GM12864 (cell line): ENCODE measurements at places on chromosomes 5 and 9.

DNA sequence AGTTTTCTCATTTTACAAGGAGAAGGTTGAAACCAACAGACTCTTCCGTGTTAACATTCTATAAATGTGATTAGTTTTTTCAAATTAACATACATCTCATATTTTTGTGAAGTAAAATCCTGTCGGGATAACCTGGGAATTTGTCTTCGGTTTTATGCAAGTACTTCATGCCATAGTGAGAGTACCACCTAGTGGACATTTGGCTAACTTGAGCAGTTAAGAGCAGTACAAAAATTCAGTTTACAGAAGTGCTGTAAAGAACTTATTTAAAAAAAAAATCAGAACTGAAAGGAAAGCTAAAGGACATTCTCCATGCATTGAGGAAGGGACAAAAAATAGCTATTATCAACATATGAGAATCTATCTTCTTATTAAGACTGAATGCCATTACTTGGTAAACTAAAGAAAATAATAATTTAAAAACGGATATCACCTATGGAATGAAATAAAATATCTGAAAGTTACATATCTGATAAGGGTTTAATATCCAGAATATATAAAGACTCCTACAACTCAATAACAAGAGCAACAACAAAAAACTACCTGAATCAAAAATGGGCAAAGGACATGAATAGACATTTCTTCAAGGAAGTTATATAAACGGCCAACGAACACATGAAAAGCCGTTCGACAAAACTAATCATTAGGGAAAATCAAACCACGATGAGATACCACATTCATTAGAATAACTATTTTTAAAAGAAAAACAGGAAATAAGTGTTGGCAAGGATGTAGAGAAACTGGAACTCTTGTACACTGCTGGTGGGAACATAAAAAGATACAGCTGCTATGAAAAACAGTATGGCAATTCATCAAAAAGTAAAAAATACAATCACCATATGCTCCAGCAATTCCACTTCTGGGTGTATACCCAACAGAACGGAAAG lies 117.0 kb upstream of the GNA14 start:
- no peak for DNase-seq

DNA sequence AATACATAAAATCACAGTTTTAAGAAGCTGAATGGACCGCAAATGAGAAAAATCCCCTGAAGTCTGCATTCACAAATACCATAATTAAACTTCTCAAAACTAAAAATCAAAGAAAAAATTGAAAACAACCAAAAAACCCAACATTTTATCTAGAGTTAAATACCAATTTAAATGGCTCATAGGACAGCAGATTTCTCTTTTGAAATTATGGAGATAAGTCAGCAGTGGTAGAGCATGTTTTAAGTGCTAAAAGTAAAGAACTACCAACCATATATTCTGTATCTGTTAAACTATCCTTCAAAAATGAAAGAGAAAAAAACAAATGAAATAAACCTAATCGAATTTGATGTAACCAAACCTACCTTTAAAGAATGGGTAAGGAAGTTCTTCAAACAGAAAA lies 862.8 kb downstream of the TAF11L14 start:
- DNase-seq, result no peak

DNA sequence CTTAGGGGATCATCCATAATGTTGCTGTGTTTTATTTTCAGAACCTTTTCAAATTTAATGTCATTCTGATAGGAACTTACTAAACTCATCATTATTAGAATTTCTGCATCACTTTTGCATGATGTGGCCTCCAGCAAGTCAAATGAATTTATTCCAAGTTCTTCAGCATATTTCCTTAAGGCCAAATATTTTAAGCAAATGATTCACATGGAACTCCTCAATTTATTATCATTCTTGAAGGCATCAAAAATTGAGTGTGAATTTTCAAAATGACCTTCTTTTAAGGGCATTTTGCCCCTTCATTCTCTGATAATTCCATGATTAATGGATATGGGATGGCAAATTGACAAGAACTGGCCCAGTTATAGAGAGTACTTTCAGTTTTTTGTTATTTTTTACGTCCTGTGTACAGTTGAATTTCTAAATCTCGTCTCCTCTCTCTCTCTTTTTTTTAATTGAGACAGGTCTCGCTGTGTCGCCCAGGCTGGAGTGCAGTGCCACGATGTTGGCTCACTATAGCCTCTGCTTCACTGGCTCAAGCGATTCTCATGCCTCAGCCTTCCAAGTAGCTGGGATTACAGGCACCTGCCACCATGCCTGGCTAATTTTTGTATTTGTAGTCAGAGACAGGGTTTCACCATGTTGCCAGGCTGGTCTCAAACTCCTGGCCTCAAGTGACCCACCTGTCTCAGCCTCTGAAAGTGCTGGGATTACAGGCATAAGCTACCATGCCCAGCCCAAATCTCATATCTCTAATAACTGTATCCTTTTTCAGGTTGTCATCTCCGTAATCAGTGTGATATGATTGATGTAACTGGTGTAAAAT lies 29.1 kb downstream of the GPR21 start:
- no peak for DNase-seq

- no peak for DNase-seq
These were observed 505.4 kb downstream of the SEMA5A start for GRCh38 chr5:9040475-9040874.

DNA sequence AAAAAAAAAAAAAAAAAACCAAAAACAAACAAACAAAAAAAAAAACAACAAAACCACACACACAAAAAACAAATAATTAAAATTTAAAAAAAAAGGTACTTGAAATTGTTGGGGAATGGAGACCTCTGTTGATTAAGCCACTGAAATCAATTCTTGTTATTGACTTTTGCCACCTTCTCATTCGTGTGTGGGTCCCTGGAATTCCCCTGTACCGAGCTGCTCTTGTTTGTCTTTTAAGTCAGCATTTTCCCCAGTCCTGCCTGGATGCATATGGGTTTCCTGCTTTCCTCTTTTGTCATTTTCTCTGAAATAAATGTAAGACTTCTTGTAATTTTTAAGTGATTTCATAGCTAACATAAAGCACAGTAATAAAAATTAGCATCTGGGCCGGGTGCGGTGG lies 45.5 kb downstream of the GPBP1 start:
- no peak for DNase-seq

- DNase-seq, result no peak
These were observed 25.0 kb downstream of the ECM2 start for GRCh38 chr9:92510747-92511146.

GRCh38 chr9:133795049-133795448 lies 56.9 kb upstream of the SARDH start:
- DNase-seq, result no peak

DNA sequence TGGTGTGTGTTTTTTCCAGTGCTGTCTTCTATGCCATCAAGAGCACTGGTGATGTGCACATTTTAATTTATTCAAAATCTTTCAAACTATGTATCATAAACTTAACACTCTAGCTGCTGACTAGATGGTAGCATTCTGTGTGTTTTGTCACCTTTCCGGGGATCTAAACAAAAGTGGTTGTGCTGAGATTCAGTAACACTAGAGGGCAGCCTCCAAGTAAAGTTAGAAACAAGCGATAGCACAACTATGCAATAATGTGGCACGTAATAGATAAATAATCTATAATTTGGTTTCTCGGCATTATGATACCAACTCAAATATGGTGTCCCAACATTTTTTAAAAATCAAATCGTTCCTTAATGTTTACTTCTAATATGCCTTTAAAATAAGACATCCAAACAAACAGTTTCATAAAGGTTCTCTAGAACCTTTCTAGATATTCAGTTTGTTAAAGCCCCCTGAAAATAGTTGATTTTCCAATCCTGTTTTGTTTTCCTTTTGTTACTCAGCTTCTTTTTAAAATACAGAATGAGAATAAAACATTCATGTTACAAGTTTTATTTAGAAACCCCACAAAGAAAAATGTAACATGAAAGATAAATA lies 16.9 kb downstream of the SEMA6A start:
- no peak for DNase-seq

DNA sequence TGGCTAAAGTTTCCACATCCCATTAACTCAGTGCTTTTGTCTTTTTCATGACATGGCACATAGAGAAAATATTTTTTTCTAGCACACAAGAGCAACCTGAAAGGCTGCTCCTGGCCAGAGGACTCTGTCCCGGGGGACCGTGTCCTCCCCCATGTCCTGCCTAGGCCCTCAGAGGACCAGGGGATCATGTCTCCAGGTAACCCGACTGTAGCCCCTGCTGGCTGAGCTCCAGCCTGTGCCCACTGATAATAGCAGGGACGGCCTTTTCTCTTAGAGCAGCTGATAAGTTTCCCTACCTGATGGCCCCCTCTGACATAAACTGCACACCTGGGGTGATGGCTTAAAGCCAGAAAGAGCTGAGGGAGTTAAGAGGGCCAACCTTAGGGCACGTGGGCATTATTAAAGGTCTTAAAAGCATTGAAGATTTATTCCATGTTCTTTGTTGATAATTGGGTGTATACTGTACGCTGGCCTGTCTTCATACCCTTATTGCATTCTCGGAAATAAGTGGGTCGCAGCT lies 5.9 kb downstream of the HDHD3 start:
- no peak for DNase-seq

DNA sequence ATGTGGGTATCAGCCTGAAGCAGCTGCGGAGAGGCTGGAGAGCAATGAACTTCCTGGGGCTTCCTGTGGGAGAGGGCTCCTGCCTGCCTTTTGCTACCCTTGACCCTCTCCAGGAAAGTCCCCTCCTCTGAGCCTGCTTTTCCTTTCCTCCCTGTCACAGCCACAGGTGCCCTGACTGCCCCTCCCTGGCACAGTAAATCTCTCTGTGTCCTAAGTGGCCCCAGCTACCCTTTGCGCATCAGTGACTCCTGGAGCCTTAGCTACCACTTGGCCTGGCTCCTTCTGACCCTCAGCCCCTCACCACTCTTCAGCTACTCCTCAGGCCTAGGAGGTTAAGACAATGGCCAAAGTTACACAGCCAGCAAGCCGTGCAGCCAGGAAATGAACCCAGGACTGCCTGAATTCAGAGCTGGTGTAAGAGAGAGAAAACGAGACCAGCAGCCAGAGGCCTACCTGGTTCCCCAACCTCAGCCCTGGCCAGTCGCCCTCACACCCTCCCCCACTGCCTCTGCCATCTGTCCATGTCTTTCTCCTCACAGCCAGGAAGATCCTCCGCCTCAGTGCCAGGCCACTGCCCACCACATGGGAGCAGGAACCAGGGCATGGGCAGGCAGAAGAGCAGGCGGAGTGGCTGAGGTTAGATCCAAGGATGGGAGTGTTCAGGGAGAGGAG lies 18.6 kb downstream of the CNTFR start:
- DNase-seq, result no peak

DNA sequence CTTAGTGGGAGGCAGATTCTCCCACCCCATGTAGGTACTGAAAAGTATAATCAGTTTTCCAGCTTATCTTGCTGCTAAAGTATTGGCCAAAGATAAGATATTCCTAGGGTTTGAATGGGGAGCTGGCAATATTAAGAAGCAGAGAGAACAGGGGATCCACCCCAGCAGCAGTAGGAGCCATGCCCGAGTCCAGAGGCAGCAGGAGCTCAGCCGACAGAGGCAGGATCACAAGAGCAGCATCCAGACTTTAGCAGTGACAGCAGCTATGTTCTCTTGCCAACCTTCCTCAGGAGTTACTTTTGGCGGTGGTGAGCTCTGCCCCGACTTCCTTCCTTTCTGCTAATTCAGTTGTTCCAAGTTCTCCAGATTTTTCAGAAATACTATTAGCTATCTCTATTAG lies 224.5 kb downstream of the GADD45G start:
- DNase-seq, result no peak

- no peak for DNase-seq
These were observed 1.2 kb downstream of the TNFSF8 start for GRCh38 chr9:114929201-114929600.

GRCh38 chr5:148725675-148726074 lies 71.3 kb upstream of the HTR4 start:
- DNase-seq, result no peak

DNA sequence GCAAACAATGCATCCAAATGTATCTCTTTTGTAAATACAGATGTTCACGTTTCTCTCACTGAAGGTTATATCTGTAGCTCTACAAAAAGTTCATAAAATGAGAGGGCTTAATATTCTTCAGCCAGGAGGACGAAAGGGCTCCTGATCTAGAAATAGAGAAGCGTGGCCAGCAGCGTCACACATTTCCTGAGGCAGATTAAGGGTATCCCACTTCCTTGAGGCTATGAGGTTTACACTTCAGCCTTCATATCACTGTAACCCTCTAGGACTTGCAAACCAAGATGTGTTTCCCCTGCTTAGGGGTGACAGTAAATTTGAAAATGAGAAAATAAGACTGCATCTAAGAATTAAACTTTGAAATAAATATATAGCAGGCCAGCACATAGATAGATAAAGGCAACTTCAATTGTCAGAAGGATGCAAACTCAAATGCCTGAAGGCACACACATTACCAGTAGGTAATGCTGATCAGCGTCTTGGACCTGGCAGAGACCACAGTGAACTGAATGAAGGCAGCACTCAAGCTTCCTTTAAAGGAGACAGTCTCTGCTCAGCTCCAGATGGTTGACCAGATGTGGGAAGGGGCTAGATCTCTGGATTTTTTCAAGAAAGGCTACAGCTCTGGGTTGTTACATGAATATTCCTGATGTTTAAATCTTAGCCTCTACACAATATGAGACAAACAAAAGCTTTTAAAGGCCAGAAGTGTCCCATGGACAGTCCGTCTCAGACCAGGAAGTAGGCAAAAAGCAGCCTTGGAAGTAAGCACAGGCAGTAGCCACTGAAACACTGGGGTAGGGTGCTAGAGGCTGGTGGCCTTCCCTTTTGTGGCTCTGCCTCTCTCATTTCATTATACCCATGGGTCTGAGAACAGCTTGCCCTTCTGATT lies 197.7 kb downstream of the MCTP1 start:
- no peak for DNase-seq

DNA sequence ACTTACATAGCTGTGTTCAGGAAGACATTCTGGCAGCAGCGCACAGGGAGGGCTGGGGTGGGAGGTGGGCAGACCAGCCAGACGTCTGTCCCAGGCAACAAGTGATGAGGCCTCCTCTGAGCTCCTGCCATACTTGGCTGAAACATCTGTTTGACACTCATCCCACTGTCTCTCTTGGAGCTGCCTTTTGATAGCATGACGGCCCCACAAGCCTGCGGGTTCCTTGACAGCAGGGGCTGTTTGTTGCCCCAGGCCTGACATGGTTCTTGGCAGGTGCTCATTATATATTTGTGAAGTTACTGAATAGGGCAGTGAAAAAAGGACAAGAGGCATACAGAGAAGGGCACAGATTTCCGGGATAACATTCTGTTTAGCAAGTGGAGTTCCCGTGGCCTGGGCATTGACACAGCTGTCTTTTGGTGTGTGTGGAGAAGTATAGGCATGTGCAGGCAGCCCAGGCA lies 22.2 kb upstream of the B4GALT1 start:
- no peak for DNase-seq

GRCh38 chr5:79008362-79008761 lies 23.3 kb upstream of the ARSB start:
- no peak for DNase-seq

- DNase-seq, result no peak
These were observed 65.0 kb downstream of the UGCG start for GRCh38 chr9:111961575-111961974.

DNA sequence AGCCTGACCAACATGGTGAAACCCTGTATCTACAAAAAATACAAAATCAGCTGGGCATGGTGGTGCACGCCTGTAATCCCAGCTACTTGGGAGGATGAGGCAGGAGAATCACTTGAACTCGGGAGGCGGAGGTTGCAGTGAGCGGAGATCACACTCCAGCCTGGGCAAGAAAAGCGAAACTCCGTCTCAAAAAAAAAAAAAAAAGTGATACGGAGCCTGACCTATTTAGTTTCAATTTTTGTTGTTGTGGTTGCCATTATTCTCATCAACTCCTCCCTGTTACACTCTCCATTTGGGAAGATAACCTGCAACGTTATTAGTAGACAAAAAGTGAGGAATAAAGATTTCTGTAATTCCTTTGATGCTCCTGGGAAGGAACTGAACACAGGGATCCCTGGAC lies 1.3 kb downstream of the STOM start:
- DNase-seq, result no peak
